ENCODE measurements at places on chromosomes 12 and 14. TPM values are rescaled to one million over a fixed set of nuclear protein-coding genes. Genes with fewer than 3 reads are reported as not detected.

The TUBA1C gene
- total RNA-seq = 1,296 TPM

DNA sequence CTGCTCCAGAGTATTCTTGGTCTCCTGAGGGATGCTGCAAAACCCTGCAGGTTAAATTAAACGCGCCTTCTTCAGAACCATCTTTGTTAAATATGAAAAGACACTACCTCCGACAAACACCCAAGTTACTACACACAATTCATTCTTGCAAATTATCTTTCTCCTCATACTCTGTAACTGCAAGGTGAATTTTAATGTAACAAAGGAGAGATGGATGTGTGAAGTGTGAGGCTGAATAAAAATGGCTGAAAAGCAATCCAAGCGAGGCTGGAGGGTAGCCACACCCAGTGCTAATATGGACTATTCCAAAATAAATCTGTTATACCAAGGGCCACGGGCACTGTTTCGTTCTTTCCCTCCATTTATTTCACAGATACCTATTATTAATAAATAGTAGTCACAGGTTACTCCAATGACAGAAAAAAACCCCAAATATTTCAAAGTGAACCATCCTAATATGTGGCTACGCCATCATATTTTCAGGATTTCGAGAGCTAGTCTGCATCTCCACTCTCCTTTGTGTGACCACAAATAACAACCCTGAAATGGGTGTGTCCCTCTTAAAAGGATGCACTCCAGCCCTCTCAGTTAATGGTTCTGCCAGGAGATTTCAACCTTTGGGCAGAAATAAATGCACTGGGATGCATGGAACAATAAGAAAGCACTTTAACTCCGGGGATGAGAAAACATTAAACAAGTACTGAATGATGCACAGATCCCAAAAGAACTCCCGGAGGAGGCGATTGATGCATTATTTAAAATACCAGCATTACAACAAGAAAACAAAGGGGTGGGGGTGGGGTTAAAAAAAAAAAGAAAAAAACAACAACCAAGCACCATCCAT, 53.1 kb upstream of the CCDC175 start:
- H3K4me1 ChIP-seq = 0 out of 2 replicates have a peak, but pooled peaks cover 4% of the 10 kb centered on the region
- H3K27ac ChIP-seq = no peak overlapping the region
- peaks cover 21% of the 10 kb centered on the region for H3K27me3 ChIP-seq
- no peak overlapping the region for H3K4me3 ChIP-seq

DNA sequence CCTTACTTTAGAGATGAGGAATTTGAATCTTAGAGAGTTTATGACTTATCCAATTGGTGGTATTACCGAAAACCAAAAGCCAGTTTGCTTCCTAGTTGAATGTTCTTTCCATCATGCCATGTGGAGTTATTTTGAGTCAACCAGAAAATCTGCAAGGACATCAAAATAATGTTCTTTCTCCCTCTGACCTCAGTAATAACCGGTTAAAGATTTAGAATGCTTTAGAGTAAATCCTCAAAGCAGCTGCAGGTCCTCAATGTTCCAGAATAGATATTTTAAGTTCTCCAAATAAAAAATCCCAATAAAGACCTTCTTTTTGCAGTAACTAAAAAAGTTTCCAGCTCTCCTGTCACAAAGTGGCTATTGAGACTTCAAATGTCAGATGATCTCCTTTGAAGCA, 396.6 kb downstream of the ADAMTS20 start:
- no peaks in the 10 kb centered on the region for H3K4me1 ChIP-seq
- DNase-seq = no peak
- no peak overlapping the region for H3K4me3 ChIP-seq
- no peak overlapping the region for H3K27ac ChIP-seq

DNA sequence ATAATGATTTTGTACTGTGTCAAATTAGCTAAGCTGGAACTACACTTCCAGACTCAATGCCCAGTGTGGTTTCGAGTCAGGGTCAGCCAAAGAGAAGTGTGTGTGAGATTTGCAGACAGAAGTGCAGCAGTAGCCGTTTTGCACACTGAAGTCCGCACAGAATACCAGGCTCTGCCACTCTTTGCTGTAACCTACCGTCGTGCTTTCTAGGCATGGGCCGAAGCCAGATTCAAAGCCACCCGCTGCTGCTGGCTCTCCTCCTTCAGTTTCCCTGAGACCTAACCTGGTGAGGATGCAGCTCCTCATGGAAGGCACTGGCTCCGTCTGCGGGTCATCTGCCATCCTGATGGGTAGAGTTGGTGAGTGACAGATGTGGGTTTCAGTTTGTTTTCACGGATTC, 48.8 kb downstream of the LRTM2 start:
- H3K27ac ChIP-seq = no peak overlapping the region
- no peaks in the 10 kb centered on the region for H3K36me3 ChIP-seq
- DNase-seq = peak; percentile 25

DNA sequence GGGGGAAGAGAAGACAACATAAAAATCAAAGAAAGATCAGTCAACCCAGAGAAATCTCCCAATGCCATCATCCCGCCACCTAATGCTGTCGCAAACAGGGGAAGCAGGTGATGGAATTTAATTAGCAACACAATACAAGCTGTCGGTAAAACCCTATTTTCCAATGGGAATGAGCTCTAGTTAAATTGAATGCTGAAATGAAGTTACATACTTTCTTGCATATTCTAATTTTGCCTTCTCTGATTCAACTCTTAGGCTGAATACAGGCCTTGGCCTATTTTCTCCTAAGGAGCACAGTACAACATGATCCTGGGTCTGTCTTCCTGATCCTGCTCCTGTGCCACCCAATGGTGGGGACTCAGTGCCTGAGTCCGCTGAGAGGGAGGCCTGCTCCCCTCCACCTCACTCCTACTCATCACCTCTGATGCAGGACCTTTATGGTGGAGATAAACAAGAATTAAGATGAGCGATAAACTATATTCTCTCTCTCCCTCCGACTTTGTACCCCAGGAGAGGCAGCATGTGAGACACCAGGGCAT, 238.8 kb downstream of the GXYLT1 start:
- H3K4me1 ChIP-seq = no peaks in the 10 kb centered on the region
- no peak overlapping the region for H3K4me3 ChIP-seq
- H3K27ac ChIP-seq = no peak overlapping the region
- H3K36me3 ChIP-seq = no peaks in the 10 kb centered on the region
- H3K27me3 ChIP-seq = no peaks in the 10 kb centered on the region

GRCh38 chr12:30145684-30146032, 361.9 kb upstream of the TMTC1 start:
- DNase-seq = no peak
- no peaks in the 10 kb centered on the region for H3K27me3 ChIP-seq
- H3K36me3 ChIP-seq = no peaks in the 10 kb centered on the region
- no peaks in the 10 kb centered on the region for H3K4me1 ChIP-seq
